B cell (primary cell): ENCODE measurements at places on chromosomes 1 and 21.

GRCh38 chr1:22275626-22276395 is 132.9 kb upstream of the WNT4 start:
- DNase-seq = peak; percentile 29

DNA sequence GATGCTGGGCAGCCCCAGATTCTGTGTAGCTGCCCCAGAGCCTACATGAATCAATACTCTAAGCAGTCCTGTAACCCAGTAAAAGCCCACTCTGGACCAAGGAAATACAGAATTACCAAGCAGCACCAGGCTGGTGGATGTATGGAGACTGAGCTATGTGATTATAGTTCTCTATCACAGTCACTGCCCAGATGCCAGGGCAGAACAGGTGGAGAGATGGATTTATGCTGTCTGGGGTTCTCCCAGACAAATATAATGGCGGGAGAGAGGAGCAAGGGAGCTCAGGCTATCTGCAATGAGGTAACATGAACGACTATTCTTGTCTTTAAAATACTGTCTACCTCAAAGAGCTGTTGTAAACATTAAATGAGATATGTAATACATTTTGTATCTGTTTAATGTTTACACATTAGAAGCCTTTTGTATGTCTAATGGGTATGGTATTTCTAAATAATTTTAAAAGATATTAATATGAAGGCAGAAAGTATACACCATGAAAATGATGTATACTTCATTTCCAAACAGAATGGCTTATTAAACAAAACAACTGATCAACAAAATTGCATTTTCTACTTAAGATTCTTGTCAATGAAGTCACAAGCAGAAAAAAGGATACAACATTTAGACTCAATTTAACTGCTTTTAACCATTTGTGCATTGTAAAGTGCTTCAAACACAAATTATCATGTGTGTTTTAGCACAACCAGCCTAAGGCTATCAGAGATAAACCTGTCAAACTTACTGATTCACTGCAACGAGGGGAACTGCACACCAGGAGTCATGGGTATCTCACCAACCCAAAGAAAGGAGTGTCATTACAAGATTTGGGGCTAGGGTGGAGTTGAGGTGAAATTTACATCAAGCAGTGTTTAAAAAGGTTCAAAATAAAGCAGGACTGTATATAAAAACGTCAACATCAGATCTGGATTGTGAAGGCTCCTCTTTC is 3.0 kb downstream of the SDE2 start:
- DNase-seq = no peak

DNA sequence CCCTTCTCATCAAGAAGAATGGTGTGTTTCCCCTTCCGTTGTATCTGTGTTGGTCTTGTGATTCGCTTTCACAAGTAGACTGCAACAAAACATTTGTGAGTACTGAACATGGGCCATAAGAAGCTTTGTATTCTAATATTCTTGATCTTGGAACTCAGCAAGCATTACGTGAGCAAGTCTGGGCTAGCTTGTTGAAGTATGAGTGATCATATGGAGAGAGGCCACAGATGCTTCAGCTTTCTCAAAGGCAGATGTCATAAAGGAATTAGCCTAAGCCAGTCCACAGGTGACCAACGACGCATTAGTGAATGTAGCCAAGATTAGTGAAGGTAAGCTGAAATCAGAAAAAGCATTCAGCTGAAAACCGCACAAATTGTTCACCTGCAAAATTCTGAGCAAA is 609.6 kb upstream of the NEGR1 start:
- DNase-seq = no peak

DNA sequence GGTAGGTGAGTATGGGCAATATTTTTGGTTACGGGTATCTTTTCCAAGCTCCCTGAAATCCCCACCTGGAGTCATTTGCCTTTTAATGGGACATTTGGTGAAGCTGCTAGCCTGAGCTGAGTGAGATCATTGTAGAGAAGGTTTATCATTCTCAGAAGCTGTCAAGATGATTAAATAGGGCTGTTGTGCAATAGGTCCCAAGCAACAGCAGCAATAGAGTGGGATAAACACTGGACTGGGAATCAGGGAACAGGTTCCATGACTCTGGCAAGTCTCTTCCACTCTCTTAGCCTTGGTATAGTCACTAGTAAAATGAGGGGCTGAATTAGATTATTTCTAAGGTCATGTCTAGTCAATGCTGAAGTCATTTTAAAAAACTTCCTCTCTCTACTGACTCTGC is 30.3 kb upstream of the FAM78B start:
- DNase-seq = no peak

DNA sequence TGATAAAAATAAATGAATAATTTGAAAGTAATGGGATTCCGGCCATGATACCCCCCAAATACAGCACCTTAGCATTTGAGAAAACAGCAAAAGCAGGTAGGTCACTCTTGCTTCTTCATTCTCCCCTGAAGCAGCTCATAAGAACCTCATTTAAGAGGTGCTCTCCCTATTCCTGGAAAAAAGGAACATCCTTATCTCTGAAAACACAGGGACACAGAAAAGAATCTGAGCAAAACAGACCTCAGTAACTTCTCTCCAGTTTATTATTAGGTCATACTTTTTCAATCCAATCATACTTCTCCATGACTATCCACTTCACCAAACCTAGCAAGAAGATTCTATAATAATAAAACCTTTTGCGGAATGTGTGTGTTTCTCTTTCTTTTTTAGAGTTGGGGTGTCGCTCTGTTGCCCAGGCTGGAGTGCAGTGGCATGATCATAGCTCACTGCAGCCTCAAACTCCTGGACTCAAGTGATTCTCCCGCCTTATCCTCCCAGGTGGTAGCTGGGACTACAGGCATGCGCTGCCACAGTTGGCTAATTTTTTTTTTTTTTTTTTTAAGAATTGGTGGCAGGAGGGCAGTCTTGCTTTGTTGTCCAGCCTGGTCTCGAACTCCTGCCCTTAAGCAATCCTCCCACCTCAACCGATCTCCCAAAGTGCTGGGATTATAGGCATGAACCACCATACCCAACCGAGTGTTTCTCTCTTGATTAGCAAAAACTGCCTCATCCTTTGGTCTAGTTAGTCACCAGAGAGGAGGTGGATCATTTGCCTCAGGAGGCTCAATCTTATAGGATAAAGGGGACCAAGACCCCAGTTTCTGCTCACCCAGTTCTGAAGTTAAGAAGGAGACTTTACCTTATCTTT is 10.6 kb upstream of the TRIM33 start:
- no peak for DNase-seq

DNA sequence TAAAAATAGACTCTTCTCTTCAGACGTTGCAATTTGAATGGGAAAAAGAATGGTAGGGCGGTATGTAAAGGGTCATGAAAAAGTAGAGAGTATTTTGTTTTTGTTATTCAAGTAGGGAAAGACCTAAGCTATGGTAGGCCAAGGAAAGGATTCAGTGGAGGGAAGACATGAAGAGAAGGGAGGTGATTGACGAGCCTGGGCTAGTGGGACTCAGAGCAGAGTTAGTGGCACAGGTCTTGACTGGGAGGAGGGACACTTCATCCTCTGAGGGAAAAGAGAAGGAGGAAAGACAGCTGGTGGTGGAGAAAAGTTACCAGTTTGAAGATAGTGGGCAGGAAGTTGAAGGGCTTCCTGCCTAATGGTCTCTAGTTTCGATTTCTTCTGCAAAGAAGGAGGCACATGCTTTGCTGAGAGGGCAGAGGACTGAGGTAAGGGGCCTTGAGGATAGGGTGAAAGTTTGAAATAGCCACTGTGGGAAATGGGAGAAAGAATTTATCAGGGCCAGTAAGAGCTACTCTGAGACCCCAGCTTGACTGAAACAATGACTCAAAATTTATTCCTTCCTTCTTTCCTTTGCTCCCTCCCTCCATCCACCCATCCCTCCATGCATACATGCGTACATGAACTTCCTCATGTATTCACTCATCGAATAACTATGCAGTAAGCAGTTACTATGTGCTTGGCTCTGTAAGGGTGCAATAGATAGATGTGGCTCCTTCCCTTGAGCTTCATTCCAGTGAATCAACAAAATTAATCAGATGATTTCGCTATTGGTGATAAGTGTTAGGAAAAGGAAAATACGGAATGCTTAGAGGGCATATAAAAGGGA is 4.2 kb downstream of the CD48 start:
- peak; percentile 57 for DNase-seq

- DNase-seq = no peak
Observed at GRCh38 chr1:91582431-91582921, 81.8 kb downstream of the CDC7 start.

DNA sequence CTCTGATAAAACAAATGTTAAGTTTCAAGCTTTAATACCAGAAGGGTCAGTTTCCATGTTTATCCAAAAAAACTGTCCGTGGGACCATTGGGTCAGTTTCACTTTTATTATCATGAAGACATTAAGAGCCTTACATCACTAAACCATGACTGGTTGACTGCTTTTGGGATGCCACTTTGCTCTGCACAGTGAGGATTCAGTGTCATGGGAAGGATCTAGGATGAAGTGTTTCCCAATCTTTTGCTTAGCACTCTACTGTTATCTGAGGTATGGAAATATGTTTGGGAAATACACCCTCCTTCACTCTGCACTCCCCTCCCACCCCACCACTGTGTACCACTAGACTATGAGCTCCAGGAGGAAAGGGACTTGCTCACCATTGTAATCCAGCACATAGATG is 16.3 kb downstream of the RPS6KC1 start:
- no peak for DNase-seq

- no peak for DNase-seq
Observed at GRCh38 chr1:235648407-235648907, 1.1 kb downstream of the GNG4 start.

- DNase-seq = no peak
Observed at GRCh38 chr1:177008653-177009052, 155.9 kb downstream of the ASTN1 start.

DNA sequence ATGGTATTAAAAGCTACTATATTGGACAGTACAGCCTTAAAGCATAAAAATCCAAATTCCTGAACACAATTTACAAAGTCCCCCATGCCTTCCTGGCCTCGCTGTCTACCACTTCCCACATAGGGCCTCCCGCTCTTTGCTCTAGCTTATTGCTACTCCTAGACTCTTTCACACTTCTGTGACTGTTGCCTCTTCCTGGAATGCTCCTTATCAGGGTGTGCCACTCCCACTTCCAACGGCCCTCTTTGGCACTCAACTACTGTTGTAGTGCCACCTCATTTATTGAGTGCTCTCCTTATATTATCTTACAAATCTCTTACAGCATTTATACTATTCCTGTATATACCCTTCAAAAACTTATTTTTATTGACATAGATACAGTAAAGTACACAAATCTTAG is 4.8 kb downstream of the SARS1 start:
- no peak for DNase-seq

GRCh38 chr1:203036135-203036534 is 9.8 kb downstream of the PPFIA4 start:
- DNase-seq = no peak

DNA sequence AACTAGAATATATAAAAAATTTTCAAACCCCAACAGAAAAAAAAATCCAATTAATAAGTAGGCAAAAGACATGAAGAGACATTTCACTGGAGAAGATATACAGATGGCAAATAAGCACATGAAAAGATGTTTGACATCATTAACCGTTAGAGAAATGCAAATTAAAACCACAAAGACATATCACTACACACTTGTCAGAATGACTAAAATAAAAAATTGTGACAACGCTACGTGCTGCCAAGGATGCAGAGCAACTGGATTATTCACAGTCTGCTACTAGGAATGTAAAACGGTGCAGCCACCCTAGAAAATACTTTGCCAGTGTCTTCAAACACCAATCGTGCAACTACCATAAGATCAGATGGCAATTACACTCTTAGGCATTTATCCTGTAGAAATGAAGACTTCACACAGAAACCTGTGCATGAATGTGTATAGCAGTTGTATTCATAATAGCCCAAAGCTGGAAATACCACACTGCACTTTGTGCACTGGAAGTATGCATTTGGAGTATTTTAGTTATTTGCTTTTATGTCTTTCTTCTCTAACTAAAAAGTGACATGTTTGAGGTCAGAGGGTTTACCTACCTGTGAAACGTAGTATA is 75.3 kb upstream of the PALMD start:
- no peak for DNase-seq

DNA sequence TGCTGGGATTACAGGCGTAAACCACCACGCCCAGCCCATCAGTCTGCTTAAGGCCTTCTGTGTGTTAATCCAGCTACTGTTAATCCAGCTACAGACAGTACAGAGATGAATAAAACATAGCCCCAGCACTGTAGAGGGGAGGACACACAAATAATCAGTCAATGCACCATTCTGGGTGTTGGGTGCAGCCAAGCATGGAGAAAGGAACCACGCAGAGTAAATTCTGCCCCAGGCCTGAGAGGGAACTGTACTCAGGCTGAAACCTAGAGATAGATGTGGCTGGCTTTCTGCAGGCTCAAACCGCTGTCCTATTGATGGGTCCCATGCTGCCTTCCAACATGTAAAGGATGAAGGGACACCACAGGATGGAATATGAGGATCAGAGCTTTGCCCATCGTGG is 136.8 kb upstream of the IGSF21 start:
- DNase-seq = no peak

- DNase-seq = no peak
Observed at GRCh38 chr21:42013931-42014330, 3.8 kb upstream of the ZBTB21 start.

DNA sequence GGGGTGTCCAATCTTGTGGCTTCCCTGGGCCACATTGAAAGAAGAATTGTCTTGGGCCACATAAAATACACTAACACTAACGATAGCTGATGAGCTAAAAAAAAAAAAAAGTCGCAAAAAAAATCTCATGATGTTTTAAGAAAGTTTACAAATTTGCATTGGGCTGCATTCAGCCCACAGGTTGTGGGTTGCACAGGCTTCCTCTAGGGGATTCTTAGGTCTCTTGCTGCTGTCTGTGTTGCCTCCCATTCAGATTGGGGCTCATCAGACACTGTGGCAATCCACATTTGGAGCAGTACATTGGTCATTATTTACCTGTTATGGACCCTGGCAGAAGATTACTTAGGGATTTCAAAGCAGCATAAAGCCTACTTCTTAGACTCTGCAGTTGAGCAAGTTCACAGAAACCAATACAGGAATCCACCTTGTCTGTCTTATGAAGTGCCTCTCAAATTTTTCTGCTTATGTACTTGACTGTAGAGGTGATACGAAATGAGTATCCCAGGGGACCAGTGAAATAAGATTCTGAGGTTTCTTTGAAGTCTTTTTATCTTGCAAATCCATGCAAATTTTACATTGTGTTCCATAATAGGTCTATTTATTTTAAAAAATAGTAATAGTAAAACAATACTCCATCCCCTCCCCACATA is 205.5 kb downstream of the RPS6KC1 start:
- DNase-seq = no peak

DNA sequence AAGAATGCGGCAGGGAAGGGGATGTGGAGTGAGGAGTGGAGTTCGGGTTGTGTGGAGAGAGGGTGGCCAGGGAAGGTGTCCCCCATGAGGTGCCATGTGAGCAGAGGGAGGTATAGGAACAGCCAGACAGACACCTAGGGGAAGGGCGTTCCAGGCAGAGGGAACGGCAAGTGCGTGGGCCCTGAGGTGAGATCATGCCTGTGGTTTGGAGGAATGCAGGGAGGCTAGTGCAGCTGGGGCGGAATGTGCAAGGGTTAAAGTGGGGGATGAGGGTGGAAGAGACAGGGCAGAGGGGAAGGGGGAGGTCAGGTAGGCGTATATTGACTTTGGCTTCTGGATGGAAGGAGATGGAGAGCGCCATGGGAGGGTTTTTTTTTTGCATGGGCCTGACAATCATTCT is 31.6 kb upstream of the PADI6 start:
- DNase-seq = no peak

- peak; percentile 58 for DNase-seq
Observed at GRCh38 chr1:84582802-84583587, 8.8 kb upstream of the CTBS start.
